Renal cortical epithelial cell (primary cell): ENCODE measurements at places on chromosomes 5 and 9. TPM values are rescaled to one million over a fixed set of nuclear protein-coding genes. Genes with fewer than 3 reads are reported as not detected.
A peak's percentile ranks its signal among the peaks of the same experiment; 100 is the strongest.

The ARL14EPL gene
- 0.20 TPM in 1 of 2 replicates, not detected in the other for total RNA-seq

The CA9 gene
- total RNA-seq = 6.8 and 6.9 TPM in 2 replicates

The STKLD1 gene
- 0.35 and 0.40 TPM in 2 replicates for total RNA-seq

The HAPLN1 gene
- not detected in 2 replicates for total RNA-seq

The EIF4EBP3 gene
- total RNA-seq = 0.17 and 0.80 TPM in 2 replicates

DNA sequence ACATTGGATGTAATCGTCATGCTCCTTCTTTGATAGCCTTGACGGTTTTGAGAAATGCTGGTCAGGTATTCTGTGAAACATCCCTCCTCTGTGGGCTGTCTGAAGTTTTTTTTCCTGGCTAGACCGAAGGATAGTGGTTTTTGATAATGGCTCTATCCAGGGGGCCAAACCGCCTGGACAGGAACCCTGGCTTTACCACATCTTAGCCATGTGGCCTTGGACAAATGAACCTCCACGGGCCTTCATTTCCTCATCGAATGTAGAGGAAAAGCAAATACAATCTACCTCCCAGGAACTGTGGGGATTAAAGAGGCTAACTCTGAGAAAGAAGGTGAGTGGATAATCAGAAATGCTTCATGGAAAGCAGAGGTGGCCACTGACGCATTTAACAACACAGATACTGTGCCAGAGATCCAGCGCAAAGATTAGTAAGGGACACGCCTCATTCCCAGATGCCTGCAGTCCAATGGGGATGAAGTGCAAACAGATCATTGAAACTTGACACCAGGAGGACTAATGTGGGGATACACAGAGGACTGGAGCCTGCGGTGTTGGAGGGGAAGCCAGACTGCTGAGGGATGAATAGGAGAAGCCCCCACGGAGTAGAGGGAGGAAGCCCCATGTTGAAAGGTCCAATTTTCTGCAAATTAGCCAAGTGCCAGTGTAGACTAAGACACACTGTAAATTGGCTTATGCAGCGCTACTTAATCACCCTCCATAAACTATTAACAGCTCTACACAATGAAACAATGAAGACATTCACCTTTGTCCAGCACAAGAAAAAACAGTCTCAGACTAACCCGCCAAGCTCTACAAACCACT lies 41.6 kb downstream of the MYO10 start:
- peak; percentile 87 for DNase-seq

GRCh38 chr5:106171708-106172107 lies 1499.0 kb downstream of the EFNA5 start:
- peak; percentile 30 for DNase-seq
